Stimulated activated CD4-positive, alpha-beta T cell treated with anti-CD3 and anti-CD28 coated beads, TNF-alpha, amount 100 ng/mL, for 1 hour (primary cell): ENCODE measurements at places on chromosomes 7 and 10.

DNA sequence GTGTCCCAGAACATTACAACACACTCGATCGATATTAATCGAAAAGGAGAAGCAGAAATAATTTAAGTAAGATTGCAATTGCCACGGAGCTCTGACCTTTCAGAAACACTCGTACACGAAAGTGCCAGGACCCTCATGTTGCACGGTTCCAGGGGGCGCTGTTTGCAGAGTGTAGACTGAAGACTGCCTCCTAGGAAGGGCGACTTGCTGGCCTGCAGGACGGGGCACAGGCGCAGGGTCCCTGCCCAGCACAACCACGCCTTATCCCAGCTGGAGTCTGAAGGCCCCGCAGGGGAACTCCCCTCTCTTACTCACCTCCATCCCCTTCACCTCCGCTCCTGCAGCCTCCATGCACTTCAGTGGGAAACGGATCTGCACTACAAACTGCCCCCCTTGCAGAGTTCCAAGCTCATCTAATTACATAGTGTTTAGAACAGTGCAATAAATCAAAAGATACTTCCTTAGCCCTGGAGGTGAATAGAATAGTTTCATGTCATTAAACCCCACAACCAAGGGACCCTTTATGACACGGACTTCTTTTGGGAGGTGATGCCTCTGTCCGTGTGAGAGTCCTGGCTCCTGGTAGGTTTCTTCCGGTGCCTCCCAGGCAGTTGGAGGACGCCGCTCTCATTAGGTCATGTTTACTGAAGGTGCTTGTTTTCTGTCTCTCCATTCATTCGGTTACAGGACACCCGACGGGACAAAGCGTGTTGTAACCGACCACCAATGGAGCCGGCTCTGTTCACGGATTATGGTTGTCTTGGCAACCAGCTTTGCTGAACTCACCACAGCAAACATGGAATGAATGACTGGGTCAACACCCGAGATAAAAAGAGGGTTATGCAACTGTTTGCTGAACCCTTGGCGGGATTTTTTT, 262.2 kb downstream of the BAMBI start:
- DNase-seq = no peak

GRCh38 chr10:51960494-51960895, 261.1 kb upstream of the CSTF2T start:
- no peak for DNase-seq

DNA sequence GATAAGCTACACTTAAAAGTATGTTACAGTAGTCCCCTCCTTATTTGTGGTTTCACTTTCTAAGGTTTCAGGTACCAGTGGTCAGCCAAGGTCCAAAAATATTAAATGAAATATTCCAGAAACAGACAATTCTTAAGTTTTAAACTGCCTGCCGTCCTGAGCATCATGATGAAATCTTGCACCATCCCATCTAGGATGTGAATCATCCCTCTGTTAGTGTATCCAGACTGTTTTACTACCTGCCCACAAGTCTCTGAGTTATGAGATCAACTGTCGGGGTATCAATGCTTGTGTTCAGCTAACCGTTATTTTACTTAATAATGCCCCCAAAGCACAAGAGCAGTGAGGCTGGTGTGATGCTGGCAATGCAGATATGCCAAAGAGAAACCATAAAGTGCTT, 11.4 kb downstream of the KDM7A start:
- DNase-seq = no peak

DNA sequence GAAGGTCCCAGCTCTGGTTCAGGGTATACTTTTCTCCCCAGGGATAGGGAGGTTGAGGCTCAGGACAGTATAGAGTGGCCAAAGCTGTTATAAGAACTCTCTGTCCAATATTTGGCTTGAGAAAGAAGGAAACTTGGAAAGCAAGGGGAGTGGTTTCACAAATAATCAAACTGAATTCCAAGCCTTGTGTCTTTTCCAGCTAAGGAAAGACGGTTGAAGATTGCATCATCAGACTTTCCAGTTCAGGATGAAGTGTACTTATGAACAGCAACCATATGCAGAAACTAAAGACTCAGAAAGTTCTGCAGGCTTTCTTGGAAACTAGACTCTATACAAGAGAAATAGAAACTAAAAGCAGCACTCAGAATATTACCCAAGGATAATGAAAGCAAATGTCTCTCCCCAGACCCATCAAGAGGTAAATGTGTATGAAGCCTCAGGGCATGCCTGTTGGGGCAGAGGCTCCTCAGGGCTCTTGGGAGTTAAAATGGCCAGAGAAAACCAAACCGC, 46.4 kb downstream of the RAMP3 start:
- no peak for DNase-seq

GRCh38 chr10:83680470-83680891, 458.8 kb upstream of the GHITM start:
- DNase-seq = no peak

DNA sequence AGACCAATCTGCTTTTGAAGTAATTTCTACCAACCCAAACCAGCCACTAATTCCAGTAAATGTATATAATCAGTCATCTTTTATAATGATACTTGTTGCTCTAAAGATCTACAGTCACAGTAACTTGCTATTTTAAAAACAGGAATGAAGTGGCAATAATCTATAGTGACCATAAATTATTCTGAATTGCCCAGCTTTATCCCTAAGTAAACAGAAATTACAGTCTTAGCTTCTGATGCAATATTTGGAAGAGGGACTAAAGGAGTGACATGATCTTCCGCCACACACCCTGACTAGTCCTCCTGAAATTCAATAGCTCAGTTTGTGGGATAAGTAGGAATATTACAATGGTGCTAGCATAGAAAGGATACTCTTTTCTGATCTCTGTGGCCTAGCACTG, 96.1 kb downstream of the ATE1 start:
- DNase-seq = no peak

DNA sequence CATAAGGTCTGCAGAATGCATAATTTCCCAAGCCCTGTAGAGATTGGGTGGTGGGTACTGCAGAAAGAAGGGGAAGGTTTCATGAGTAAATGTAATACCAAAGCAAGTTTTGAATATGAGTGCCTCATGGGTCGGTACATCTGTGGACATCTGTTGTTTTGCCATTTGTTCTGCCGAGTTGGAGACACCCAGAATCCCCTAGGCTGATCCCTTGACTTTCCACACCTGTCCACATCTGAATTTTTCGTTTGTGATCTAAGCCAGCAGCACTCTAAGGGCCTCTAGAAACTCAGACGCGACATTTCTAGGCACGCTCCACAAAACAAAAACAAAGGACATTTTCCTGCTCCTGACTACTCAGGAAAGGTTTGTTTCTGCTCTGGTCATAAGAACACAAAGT, 11.7 kb upstream of the SLF2 start:
- DNase-seq = no peak

GRCh38 chr10:24813856-24814255, 90.2 kb upstream of the ARHGAP21 start:
- no peak for DNase-seq

- no peak for DNase-seq
Observed at GRCh38 chr10:28020080-28020860, 21.4 kb upstream of the ODAD2 start.

DNA sequence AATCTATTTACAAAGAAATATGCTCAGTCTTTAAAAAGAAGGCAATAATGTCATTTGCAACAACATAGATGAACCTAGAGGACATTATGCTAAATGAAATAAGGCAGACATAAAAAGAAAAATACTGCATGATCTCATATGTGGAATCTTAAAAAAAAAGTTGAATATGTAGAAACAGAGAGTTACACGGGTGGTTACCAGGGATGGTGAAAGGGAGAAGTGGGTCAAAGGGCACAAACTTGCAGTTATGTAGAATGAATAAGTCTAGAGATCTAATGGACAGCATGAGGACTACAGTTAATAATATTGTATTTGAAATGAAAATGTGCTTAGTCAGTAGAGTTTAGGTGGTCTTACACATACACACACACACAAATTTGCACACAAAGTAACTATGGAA, 88.2 kb upstream of the CCDC71L start:
- no peak for DNase-seq

DNA sequence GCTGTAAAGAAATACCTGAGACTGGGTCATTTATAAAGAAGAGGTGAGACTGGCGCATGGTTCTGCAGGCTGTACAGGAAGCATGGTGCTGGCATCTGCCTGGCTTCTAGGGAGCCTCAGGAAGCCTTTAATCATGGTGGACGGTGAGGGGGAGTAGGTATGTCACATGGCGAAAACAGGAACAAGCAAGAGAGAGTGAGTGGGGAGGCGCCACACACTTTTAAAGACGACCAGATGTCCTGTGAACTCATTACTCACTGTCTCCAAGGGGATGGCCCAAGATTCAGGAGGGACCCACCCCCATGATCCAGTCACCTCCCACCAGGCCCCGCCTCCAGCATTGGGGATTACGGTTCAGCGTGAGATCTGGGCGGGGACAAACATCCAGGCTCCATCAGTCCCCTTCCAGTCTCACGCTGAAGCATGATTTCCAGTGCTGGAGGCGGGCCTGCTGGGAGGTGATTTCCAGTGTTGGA, 3.2 kb downstream of the ZNF316 start:
- DNase-seq = no peak

- DNase-seq = no peak
Observed at GRCh38 chr10:53664282-53665019, 891.9 kb upstream of the MBL2 start.

DNA sequence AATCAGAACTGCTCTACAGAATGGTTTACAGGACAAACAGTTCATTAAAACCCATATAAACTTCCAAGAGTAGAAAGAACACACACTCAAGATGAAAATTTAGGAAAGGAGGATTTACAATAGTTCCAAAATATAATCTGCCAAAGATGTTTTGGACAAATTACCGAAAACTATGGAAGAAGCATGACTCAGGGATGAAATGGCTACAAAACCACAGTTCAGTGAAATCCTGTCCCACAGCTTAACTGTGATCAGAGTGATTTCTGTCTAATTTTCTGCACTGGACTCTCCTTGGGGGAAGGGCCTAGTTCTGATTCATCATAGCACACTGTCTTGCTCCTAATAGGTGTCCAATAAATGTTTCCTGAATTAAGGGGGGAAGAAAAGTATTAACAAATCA, 82.2 kb downstream of the HIPK2 start:
- DNase-seq = no peak

- DNase-seq = no peak
Observed at GRCh38 chr10:62380016-62380415, 5.8 kb downstream of the ZNF365 start.

- no peak for DNase-seq
Observed at GRCh38 chr10:101140084-101140949, 9.2 kb downstream of the TLX1 start.

DNA sequence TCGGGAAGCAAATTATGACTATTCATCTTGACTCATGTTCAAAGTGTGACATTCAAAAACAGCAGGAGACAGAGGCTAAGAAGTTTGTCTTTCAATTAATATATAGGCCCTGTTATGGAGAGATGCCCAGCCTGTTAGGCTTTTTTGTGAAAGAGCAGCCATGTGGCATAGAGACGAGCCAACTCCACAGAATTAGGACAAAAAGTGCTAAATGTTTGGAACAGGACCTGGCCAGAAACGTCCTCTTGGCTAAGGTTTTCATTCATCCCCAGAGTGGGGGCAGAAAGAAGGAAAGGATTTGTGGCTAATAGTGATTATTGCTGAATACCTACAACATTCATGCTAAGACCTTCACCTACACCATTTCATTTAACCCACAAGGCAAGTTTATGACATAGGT, 324.7 kb upstream of the NPVF start:
- DNase-seq = no peak

- no peak for DNase-seq
Observed at GRCh38 chr7:116234517-116235200, 24.3 kb downstream of the TES start.

DNA sequence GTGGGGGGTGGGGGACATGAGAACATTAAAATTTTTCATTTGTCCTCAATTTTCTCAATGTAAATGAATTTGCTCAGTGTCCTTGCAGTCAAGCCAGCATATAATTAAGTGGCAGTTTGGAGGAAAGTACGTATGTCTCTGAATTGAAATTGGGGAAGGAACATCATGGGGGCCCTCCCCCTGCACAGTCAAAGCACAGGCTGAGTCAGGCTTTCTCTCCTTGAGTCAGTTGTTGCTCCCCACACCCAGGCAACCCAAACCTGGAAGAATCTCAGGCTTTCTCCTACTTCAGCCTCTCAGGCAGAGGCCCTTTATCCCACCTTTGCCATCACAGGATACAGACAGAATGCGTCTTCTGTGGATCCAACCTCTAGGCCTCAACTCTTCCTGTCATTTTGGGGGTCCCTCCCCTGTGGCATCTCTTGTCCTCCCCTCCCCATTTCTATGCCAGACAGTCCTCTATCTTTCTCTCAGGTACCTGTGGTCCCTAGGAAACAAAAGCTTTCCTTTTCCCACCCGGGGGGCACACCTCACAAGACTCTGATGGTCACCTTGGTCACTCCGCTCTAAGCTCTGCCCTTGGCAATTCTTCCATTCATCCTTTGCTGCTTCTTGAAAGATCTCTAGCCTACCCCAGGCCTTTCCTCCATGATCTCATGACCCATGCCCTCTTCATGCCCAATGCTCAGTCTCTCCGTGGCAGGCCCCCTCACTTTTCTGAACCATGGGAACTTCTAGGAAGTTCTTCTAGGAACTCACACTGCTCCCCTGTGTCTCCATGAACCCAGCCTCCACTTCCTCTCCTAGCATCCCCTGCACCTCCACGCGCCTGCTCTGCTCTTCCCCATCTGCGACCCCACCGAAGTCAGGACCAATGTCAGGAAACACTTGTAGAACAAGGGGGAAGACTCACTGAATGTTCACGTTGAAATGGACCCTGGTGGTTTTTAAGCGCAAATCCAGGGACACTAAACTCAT, 40.4 kb downstream of the CREB3L2 start:
- DNase-seq = no peak

DNA sequence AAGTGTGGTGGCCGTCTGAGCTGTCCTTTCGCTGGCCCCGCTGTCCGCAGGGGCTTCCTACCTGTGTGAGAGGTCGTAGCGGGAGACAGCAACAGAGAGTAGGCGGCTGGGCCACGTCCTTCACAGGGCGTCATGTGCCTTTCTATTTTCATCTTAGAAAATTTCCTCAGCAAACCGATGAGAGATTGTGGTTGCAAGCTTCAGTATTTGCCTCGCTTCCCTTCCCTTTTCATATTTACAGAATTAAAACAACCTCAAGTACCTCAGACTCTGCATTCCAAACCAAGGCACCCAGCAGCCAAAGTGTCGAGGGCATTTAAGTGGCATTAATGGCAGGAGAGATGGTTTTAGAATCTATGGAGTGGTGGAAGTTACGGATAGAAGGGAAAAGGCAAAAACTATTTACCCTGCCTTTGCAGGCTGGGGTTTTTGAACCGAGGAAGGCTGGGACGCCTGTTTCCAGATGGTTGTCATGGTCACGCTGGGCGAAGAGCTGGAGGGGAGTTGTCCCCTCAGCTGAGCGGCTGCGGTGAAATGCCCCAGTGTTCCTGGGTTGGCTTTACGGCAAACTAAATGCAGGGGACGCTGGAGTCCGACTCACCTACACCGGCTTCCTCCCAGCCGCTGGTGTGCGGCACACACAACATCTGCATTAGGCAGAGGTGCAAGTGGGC, 41.9 kb downstream of the WIPI2 start:
- no peak for DNase-seq

GRCh38 chr7:122803323-122803722, 82.9 kb downstream of the CADPS2 start:
- no peak for DNase-seq
